PC-9 (cell line): ENCODE measurements at places on chromosomes 1 and 21. TPM values are rescaled to one million over a fixed set of nuclear protein-coding genes. Genes with fewer than 3 reads are reported as not detected.

HMGN2 gene
- 515 and 629 TPM in 2 replicates for total RNA-seq

SDC3 gene
- total RNA-seq, result 33.7 and 37.4 TPM in 2 replicates

PGBD5 gene
- total RNA-seq, result not detected in 2 replicates

TTC22 gene
- 24.1 and 26.3 TPM in 2 replicates for total RNA-seq

CD52 gene
- total RNA-seq, result 1.2 TPM in 1 of 2 replicates, not detected in the other

LRRC40 gene
- total RNA-seq, result 10.6 and 12.0 TPM in 2 replicates

INSRR gene
- total RNA-seq, result not detected in 2 replicates

GPR153 gene
- 7.9 and 8.0 TPM in 2 replicates for total RNA-seq

SPRR1B gene
- total RNA-seq, result not detected in 2 replicates

FTCD gene
- total RNA-seq, result 5.9 and 7.1 TPM in 2 replicates

AMY1A gene
- not detected in 2 replicates for total RNA-seq

NUDT4B gene
- total RNA-seq, result not detected in 2 replicates

RHD gene
- total RNA-seq, result not detected in 2 replicates

CFHR3 gene
- 0.28 TPM in 1 of 2 replicates, not detected in the other for total RNA-seq

GPR61 gene
- not detected in 2 replicates for total RNA-seq

PTGFR gene
- not detected in 2 replicates for total RNA-seq

KLHDC8A gene
- total RNA-seq, result not detected in 2 replicates

GBP5 gene
- total RNA-seq, result not detected in 2 replicates

OR2M3 gene
- 0.20 and 0.35 TPM in 2 replicates for total RNA-seq

SCP2 gene
- 87.8 and 95.8 TPM in 2 replicates for total RNA-seq

FCGR3B gene
- not detected in 2 replicates for total RNA-seq

CYP4Z1 gene
- not detected in 2 replicates for total RNA-seq

MIS18A gene
- 17.5 and 18.8 TPM in 2 replicates for total RNA-seq

NCDN gene
- total RNA-seq, result 26.6 and 28.0 TPM in 2 replicates

DNA sequence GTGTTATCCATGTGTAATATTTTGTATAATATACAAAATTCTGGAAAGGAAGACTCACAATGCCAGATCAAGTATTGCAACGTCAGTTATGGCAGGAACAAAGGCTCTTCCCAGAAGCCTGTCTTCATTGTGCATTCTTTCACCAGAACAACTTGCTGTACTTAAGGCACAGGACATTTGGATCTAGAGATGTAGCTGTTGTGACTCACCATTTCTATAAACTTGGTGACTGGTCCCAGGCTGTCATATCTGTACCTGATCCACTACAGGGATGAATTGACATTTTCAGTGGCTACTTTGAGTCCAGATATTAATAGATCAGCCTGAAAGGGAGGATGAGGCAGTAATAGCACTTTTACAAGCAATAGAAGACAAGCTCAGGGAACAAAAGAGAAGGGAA, 299.8 kb downstream of the DISC1 start:
- no peak for DNase-seq

- DNase-seq, result peak; percentile 99
Measured at GRCh38 chr1:113307771-113308445, 82.4 kb upstream of the MAGI3 start.

DNA sequence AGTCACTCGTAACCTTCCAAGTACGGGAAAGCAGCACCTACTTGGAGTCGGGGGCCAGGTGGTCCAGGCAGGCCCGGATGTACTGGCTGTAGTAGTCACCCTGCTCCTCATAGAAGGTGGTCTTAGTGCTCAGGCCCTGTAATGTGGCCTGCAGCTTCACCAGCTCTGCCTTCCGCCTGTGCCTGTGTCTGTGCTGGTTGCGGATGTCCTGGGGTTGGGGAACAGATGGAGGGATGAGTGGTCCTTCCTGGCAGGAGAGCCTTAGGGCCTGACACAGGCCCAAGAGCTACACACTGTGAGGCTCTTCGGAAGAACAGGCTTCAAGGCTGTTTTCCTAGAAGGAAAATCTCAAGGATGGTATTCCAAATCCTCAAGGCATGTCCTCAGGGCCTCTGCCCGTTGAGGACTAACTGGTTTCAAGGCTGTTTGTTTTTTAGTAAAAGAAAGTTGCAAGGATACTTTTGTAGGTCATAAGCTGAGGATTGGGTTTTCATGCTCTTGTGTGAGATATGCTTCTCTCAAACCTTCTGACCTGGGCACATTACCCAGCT, 28.4 kb upstream of the MEF2D start:
- DNase-seq, result no peak

GRCh38 chr1:91653183-91653582, 152.5 kb downstream of the CDC7 start:
- DNase-seq, result no peak

DNA sequence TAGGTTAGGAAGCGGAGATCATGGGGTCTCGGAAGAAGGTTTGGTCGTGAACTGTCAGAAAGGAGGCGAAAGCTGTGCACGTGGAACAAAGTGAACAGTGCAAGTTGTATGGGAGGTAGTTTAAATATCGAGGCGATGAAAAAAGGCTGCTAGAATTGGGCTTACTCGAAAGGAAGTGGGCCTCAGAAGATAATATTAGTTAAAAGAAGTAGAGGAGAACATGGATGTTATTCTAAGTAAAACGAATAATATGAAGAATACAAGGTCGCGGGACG, 571 bp downstream of the WDR3 start:
- DNase-seq, result no peak

- DNase-seq, result no peak
Measured at GRCh38 chr1:6391951-6392808, 1.4 kb downstream of the ACOT7 start.

GRCh38 chr1:5375481-5375880, 616.7 kb downstream of the NPHP4 start:
- no peak for DNase-seq

- no peak for DNase-seq
Measured at GRCh38 chr1:74779750-74780149, 46.8 kb downstream of the TYW3 start.

DNA sequence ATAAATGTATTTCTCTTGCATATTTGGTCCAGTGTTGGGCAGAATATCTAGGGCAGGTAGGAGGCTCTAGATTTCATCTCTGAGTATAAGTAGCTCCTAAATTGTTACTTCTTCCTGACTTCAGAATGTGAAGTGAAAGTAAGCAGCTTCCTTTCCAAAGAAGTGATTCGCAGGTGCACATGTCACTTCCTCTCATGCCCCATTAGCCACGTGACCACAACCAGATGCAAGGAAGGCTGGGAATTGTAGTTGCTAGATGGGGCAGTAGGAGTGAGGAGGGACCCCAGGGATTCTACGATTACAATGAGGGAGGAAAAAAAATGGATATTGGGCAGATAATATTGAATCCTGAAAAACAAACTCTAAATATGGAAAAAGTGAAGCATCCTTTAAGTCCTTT, 113.2 kb upstream of the CYYR1 start:
- DNase-seq, result no peak

- peak; percentile 82 for DNase-seq
Measured at GRCh38 chr1:224407571-224408293, 26.9 kb downstream of the WDR26 start.

DNA sequence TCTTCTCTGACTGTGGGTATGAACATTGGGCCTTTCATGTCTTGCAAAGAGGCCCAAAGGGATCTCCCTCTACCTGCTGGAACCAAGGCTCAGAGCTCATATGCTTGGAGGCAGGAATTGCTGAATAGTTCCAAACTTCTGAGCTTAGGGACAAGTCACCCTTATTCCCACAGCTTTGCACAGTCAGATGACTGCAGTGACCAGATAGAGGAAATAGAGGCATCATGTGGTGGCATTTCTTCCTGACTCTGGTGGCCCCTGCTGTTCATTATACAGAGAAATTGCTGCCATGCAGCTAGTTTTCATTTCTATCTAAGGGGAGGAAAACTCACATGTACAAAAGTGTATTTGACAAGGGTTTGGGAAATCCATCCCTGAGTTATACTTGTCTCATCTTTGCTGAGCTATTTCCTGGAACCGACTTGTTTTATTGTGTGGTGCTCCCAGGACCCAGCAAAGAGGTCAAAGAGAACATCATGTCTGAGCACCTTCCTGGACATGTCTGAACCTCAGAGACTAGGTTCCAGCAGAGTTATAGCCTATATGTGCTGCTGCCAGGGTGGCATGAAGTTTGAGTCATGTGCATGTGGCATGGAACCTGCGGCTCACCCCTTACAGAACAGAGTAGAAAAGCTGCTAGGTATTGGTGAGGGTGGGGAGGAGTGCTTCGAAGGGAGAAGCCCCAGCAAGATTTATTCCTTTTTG, 131.2 kb downstream of the PIK3R3 start:
- DNase-seq, result no peak

DNA sequence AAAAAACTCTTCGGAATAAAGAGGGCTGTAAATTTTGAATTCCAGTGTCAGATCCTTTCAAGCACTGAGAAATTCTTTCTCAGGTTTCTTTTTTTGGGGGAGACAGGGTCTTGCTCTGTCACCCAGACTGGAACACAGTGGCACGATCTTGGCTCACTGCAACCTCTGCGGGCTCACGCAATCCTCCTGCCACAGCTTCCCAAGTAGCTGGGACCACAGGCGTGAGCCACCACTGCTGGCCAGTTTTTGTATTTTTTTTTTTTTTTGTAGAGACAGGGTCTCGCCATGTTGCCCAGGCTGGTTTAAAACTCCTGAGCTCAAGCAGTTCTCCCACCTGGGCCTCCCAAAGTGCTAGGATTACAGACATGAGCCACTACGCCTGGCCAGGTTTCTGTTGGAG, 34.8 kb upstream of the EPHA8 start:
- no peak for DNase-seq

- DNase-seq, result no peak
Measured at GRCh38 chr1:34747638-34747941, 7.3 kb upstream of the GJB5 start.

- no peak for DNase-seq
Measured at GRCh38 chr1:19454265-19455146, 30.8 kb downstream of the CAPZB start.

- DNase-seq, result peak; percentile 92
Measured at GRCh38 chr1:35557611-35558373, at the start of gene NCDN. Gene NCDN (plus strand): TSS chr1:35557799. CDS start chr1:35558191, 392 bp downstream.

DNA sequence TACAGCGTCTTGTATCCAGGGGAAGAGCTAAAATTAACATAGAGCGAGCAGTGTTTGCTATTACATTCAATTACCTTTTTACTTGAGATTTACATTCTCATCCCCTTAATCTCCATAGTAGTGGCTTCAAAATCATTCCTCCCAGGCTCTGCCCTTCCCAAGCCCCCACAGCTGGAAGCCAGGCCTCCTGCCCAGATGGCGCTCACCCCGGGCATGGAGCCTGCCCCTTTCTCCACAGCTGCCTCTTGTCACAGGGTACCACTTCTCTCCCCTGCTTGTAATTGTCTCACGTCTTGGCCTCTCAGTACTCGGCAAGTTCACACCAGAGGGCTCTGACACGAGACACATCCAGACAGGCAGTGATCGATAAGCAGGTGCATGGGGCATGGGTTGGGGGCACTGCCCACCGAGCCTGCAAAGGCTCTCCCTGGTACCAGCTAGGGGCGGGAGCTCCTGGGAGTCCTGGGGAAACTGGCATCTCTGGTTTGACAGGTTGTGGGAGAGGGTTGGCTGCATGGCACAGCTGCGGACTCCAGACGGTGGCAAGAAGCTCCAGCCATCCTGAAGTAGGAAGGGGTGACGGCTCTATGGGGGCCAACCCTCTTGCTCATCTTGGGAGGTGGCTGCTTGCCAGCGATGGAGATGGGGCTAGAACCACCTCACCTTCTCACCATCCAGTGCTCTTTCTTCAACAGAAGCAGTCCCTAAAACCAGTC, 20.1 kb downstream of the CASZ1 start:
- no peak for DNase-seq

- no peak for DNase-seq
Measured at GRCh38 chr1:94973309-94973922, 46.5 kb upstream of the CNN3 start.

DNA sequence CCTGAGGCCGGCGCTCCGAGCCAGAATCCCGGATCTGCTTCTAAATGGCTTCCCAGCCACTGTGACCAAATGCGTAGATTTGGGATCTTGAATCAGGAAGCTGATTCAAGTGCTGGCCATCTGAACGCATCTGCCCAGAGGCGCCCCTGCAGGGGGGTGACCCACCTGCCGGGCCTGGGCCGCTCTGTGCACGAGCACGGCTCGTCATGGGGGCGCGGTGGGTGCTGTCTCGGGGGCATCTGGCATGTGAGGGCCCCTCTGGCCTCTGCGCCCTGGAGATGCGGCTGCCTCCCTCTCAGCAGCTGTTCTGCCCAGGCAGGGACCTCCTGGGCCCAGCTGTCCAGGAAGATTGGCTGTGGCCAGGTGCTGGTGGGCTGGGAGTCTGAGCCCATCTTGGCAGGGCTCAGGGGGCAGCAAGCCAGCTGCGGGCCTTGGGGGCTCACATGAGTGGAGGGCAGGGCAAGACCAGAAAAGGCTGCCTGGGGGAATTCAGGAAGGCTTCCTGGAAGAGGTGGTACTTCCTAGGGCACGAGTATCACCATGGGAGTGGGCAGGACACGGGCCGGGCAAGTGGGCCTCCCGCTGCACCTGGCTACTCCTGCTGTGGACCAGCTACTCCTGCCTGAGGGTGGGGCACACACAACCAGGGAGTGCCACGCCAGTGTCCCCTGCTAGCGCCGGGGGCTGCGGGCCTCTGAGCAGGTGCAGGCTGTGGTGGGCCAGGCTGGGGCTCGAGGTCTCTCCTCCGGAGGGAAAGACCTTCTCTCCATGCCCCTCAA, 25.1 kb downstream of the PLCH2 start:
- DNase-seq, result no peak

- no peak for DNase-seq
Measured at GRCh38 chr1:60886793-60887331, 195.5 kb upstream of the NFIA start.

GRCh38 chr1:8472668-8473067, 154.8 kb downstream of the SLC45A1 start:
- peak; percentile 68 for DNase-seq

DNA sequence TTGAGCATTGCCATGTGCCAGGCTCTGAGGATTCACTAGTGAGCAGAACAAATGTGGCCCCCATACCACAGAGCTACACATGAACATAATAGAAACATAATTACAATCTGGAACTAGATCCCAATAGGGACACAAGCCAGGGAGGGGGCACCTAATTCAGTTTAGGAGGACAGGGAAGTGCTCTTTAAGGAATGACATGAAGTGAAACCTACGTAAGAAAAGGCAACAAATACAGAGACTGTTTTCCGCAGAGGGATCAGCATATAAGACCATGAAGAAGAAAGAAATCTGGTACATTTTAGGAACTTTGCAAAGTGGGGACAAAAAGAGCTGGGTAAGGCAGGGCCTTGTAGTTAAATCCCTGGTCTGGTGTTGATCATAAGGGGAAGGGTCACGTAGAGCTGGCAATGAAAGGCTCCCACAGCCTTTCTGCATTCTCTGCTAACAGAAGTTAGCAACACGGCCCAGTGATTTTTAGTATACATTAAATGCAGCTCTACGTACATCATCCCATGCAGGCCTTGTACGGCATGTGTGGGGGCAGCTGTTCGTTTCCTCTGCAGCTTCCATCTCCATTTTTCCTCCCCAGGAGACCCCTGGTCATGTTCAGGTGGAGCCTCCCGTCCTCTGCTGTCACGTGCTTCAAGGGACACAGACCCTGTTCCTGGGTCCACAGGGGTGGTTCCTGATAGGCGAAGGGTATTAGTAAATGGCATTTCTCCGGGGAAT, 26.8 kb upstream of the SLC30A1 start:
- no peak for DNase-seq

GRCh38 chr1:1038694-1039093, 18.8 kb downstream of the AGRN start:
- DNase-seq, result no peak

GRCh38 chr1:74425676-74426075, 86.7 kb downstream of the LRRC53 start:
- DNase-seq, result no peak
